ENCODE measurements at places on chromosomes 5 and 9.

GRCh38 chr9:124014956-124015660 is 3.5 kb downstream of the LHX2 start:
- DNase-seq, result no peak

DNA sequence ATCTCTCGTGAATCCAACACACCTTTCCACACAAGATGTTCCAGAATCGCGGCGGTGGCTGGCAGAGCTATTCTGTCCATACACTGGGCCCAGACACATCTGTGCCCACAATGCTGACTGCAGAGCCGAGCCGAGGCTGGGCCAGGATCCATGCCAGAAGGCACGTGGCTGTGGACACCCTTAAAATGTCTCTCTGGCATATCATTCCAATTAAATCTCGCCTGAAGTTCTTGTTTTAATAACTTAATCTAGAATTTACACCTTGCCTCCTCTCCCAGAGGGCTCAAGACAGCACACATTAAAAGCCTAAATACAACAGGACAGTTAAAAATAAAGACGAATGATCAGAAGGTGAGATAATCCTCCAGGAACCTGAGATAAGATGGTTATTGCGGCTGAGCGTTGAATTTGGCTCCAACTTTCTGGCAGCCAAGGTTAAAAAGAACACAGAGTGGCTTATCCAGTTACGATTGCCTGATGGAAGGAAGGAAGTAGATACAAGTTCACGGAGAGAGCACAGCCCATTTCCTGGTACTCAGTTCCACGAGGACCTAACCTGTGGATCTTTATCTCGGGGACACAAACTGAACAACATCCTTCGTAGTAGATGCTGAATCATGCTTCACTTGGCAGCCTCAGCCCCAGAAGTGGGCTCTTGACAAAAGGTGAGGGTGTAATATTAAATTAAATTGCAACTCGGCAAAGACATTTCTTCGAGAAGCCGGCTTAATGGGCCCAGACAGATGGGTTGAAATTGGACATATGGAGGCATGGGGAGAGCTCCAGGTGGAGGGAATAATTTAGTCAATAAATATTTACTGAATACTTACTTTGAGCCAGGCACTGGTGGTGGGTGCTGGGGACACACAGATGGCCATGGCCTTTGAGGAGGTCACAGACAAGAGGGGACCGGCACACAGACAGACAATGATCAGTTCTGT is 86.0 kb upstream of the TBC1D2 start:
- DNase-seq, result peak; percentile 38

- no peak for DNase-seq
These were observed 42.6 kb downstream of the LARP1 start for GRCh38 chr5:154797762-154798161.

GRCh38 chr9:3018071-3018470 is 174.2 kb upstream of the PUM3 start:
- no peak for DNase-seq
